ENCODE measurements at places on chromosomes 4 and X.

GRCh38 chrX:16137416-16138107 lies 14.2 kb downstream of the GRPR start:
- DNase-seq, result no peak

DNA sequence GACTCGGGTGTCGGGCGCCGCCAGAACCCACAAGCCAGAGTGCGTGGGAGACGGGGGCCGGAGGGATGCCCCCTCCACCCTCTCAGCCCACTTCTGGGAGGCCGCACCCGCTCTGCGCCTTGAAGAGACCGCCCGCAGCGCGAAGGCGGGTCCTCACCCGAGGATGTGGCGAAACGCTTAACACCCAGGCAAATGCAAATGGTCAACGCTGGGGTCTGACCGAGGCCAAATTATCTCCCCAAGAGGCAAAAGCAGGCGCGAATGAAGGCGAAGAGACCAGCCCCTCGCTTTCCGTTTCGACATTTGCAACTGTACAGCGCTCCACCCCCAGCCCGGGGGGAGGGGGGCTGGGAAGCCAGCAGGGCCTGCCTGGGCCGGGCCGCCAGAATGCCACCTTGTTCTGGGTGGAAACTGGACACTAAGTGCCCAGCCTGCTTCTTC lies 137.7 kb upstream of the ZIC3 start:
- DNase-seq, result no peak

- no peak for DNase-seq
Observed at GRCh38 chr4:12178614-12179610, 750.2 kb upstream of the HS3ST1 start.

- no peak for DNase-seq
Observed at GRCh38 chr4:156596026-156596425, 375.6 kb downstream of the PDGFC start.

GRCh38 chrX:8310409-8310808 lies 139.3 kb upstream of the VCX2 start:
- no peak for DNase-seq

GRCh38 chr4:132065940-132066495 lies 1083.1 kb upstream of the PCDH10 start:
- no peak for DNase-seq
